ENCODE measurements at places on chromosomes 16 and 17.

GRCh38 chr17:28230011-28230410 is 89.0 kb upstream of the TMEM97 start:
- no peak for DNase-seq

GRCh38 chr16:71360378-71360777 is 1.9 kb downstream of the CALB2 start:
- DNase-seq, result no peak

DNA sequence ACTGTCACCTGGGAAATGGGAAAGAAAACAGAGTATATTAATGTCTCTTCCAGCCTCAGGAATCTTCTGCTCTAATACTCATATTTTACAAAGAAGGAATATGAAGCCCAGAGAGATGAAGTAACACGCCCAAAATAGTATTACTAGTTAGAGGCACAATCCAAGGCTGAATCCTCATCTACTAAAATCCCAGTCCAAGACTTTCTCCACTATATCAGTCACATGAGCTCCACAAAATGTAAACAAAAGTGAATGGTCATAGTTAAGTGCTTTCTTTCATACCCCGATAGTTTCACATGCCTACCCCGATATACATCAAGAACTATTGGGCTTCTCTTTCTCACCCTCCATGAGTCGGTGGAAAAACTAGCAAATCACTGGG is 965 bp downstream of the INTS2 start:
- DNase-seq, result no peak

DNA sequence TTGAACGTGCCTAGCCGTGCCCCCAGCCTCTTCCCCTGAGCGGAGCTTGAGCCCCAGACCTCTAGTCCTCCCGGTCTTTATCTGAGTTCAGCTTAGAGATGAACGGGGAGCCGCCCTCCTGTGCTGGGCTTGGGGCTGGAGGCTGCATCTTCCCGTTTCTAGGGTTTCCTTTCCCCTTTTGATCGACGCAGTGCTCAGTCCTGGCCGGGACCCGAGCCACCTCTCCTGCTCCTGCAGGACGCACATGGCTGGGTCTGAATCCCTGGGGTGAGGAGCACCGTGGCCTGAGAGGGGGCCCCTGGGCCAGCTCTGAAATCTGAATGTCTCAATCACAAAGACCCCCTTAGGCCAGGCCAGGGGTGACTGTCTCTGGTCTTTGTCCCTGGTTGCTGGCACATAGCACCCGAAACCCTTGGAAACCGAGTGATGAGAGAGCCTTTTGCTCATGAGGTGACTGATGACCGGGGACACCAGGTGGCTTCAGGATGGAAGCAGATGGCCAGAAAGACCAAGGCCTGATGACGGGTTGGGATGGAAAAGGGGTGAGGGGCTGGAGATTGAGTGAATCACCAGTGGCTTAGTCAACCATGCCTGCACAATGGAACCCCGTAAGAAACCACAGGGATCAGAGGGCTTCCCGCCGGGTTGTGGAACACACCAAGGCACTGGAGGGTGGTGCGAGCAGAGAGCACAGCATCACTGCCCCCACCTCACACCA is 724 bp downstream of the GAA start:
- DNase-seq, result no peak

GRCh38 chr16:23570992-23571632 is 13.6 kb downstream of the UBFD1 start:
- no peak for DNase-seq

Data from GOT3 (cell line).